ENCODE measurements at places on chromosomes 3 and 15. TPM values are rescaled to one million over a fixed set of nuclear protein-coding genes. Genes with fewer than 3 reads are reported as not detected.

The MYO5A gene
- 10.2 TPM for total RNA-seq

The RETNLB gene
- total RNA-seq, result not detected

The CCRL2 gene
- 10.1 TPM for total RNA-seq

The PDZRN3 gene
- 4.3 TPM for total RNA-seq

The PLA2G4E gene
- total RNA-seq, result 0.05 TPM

The CHRD gene
- 0.24 TPM for total RNA-seq

The FGD5 gene
- 2.0 TPM for total RNA-seq

The CRYGS gene
- total RNA-seq, result 3.1 TPM

The SLC27A2 gene
- total RNA-seq, result 1.3 TPM

The SUCLG2 gene
- total RNA-seq, result 24.1 TPM

GRCh38 chr15:69812861-69813261 lies 284.9 kb downstream of the TLE3 start:
- no peak for DNase-seq
- H3K4me1 ChIP-seq, result peaks cover 3% of the 10 kb centered on the region
- H3K27me3 ChIP-seq, result no peaks in the 10 kb centered on the region
- no peak overlapping the region for H3K4me3 ChIP-seq

DNA sequence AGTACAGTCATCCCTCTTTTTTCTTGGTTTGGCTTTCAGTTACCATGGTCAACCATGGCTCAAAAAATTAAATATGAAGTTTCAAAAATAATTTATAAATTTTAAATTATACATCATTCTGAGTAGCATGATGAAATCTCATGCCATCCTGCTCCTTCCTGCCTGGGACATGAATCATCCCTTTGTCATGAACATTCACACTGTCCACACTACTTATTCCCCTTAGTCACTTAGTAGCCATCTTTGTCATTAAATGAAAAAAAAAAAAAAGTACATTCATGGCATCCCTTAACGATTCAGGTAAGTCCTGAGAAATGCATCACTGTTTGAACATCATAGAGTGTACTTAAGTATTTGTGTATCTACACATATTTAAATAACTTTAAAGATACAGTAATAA lies 1046.3 kb downstream of the ROBO2 start:
- no peak for DNase-seq
- H3K36me3 ChIP-seq, result no peaks in the 10 kb centered on the region
- no peak overlapping the region for H3K27ac ChIP-seq
- no peaks in the 10 kb centered on the region for H3K27me3 ChIP-seq
- H3K4me3 ChIP-seq, result no peak overlapping the region

- no peaks in the 10 kb centered on the region for H3K36me3 ChIP-seq
- no peak overlapping the region for H3K27ac ChIP-seq
- no peaks in the 10 kb centered on the region for H3K4me1 ChIP-seq
- no peaks in the 10 kb centered on the region for H3K27me3 ChIP-seq
- no peak overlapping the region for H3K4me3 ChIP-seq
These were observed 15.4 kb upstream of the CADM2 start for GRCh38 chr3:84943379-84943778.

- H3K4me3 ChIP-seq, result no peak overlapping the region
- no peaks in the 10 kb centered on the region for H3K27me3 ChIP-seq
- no peaks in the 10 kb centered on the region for H3K4me1 ChIP-seq
- H3K27ac ChIP-seq, result no peak overlapping the region
These were observed 9.5 kb downstream of the NECTIN3 start for GRCh38 chr3:111081008-111081545.

DNA sequence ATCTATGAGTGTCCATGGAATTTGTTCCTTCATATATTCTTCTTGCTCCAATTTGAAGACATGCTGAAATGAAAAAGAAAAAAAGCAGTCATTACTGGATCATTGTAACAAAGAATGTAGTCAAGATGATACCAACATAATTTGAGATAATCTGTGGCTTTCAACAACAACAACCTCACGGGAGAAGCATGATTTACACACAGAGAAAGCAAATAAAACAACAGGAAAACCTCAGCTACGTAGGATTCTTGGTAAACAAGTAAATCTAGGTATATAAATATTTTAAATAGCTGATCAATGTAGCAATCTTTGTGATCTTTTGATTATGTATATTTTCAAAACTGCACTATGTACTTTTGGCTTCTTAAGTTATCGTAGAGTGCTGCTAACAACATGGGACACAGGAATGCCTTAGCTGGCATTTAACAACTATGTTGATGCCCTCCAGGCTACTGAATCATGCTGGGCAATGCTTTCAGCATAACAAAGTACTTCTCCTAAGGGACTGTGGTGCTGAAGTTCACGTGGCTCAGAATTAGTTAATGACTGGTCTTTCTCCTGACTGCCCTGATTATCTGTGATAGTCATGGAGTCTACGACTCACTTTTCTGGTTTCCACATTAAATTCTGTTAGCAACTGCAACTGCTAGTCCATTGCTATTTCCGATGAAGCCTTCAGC lies 96.5 kb upstream of the MYO5C start:
- H3K27me3 ChIP-seq, result no peaks in the 10 kb centered on the region
- no peak for DNase-seq
- no peak overlapping the region for H3K4me3 ChIP-seq
- no peaks in the 10 kb centered on the region for H3K4me1 ChIP-seq

- H3K4me3 ChIP-seq, result no peak overlapping the region
- H3K27ac ChIP-seq, result no peak overlapping the region
- peaks cover 28% of the 10 kb centered on the region for H3K36me3 ChIP-seq
- H3K4me1 ChIP-seq, result peaks cover 9% of the 10 kb centered on the region
These were observed 36.0 kb downstream of the TSPAN3 start for GRCh38 chr15:77034695-77035489.

DNA sequence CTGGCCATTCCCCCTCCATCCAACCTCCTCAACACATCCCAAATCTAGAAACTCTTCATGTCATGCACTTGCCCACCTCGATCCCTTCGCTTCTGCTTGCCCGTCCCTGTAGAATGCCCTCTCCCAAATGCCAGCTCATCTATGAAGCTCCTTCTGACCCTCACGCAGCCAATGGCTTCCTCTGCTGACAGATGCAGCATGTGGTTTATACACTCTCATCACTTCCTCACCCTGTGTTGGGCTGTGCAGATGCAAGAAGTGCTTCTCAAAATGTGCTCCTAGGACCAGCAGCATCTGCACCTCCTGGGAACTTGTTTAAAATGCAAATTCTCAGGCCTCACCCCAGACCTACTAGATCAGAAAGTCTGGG lies 51.7 kb downstream of the SEMA5B start:
- no peaks in the 10 kb centered on the region for H3K36me3 ChIP-seq
- H3K4me1 ChIP-seq, result peaks cover 10% of the 10 kb centered on the region
- DNase-seq, result no peak
- H3K27ac ChIP-seq, result no peak overlapping the region
- H3K4me3 ChIP-seq, result no peak overlapping the region

- no peaks in the 10 kb centered on the region for H3K36me3 ChIP-seq
- no peaks in the 10 kb centered on the region for H3K4me1 ChIP-seq
- no peak for DNase-seq
- H3K27ac ChIP-seq, result no peak overlapping the region
These were observed 283.5 kb upstream of the PDZRN3 start for GRCh38 chr3:73908218-73908617.
